Glutamatergic neuron (in vitro differentiated cells): ENCODE measurements at places on chromosomes 12 and 14. TPM values are rescaled to one million over a fixed set of nuclear protein-coding genes. Genes with fewer than 3 reads are reported as not detected.

GRCh38 chr12:125683748-125684381 is 618.6 kb downstream of the AACS start:
- DNase-seq, result peak; percentile 83

DNA sequence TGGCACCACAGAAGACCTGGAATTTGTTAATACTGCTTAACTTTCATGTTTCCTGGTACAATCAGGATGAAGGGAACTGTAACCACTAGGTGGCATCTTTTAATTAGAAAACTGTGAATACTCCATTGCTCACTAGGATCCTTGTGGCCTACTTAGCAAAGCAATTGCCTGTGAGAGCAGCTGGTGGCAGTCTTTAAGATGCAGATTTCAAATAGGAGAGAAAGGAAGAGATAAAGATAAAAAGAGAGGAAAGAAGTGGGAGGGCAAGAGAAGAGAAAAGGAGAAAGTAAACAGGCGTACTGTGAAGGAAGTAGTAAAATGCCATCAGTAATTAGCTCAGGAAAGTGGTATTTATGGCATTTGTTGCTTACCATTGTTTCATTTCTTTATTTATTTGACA is 114.5 kb downstream of the RAD51B start:
- no peak for DNase-seq

- DNase-seq, result no peak
Measured at GRCh38 chr12:116374207-116374606, 96.7 kb upstream of the MED13L start.

DNA sequence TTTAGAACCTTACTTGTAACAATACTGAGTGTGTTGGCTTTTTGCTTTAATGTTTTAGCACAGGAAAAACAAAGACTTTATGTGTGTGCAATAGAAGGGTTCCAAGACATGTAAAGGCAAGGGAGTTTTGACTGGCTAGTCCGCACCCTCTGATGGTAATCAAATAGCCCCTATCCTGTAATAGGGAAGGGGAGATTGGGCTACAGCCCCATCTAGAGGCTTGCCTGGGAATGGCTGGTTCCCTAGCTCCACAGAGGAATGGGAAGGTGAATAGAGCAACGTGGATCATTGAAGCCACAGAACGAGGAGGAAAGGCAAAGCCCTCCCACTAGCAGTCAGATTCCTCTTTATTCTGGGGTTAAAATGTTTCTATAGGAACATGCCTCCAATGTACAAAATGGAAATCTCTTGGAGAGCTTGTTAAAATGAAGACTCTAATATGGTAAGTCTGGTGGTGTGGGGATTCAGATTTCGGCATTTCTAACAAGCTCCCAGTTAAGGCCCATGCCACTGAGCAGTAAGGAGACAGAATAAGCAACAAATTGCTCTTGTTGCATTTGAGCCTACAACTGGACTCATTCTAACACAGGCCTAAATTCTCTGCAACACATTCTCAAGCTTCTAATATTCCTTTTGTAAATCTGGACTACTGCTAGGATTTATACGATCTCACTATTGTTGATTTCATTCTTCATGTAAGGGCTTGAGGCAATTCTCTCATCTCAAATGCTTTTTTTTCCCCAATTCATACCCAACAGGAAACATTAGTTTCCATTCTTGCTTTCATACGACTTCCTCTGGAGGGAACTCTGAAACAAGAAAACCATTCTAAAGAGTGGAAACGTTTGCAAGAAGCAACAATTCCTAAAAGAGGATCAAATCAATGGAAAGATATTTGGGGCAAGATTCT is 57.1 kb downstream of the NIN start:
- peak; percentile 77 for DNase-seq

GRCh38 chr12:10701131-10701681 is 21.9 kb downstream of the YBX3 start:
- no peak for DNase-seq

- peak; percentile 83 for DNase-seq
Measured at GRCh38 chr12:102883204-102883799, 33.7 kb downstream of the PAH start.

GRCh38 chr12:30996752-30997151 is 70.2 kb downstream of the TSPAN11 start:
- DNase-seq, result peak; percentile 22

GRCh38 chr14:63203618-63204406 is 431 bp upstream of the RHOJ start:
- peak; percentile 32 for DNase-seq

DNA sequence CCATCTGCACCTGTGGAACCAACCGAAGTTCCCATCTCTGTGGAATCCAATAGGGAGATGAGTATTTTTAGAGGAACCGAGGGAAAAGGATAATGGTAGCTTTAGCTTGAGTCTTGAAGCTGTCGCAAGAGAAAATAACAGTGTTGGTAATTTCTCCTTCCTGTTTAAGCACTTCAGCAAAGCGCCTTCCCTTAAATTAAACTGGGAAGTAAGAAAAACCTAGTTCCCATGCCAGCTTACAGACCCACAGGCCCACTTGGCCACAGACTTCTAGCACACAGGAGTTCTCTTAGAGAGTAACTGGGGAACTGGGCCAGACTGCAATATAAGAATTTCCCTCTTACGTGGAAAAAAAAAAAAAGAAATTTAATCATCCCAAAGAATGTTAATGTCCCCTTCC is 223.8 kb downstream of the EFCAB11 start:
- no peak for DNase-seq

GRCh38 chr12:119448611-119449131 is 114.1 kb downstream of the CCDC60 start:
- DNase-seq, result no peak

GRCh38 chr14:52563120-52563519 is 10.5 kb downstream of the GPR137C start:
- DNase-seq, result no peak

GRCh38 chr14:77375164-77375950 is 1.5 kb downstream of the TMED8 start:
- DNase-seq, result no peak

GRCh38 chr12:6072302-6072752 is 52.1 kb downstream of the VWF start:
- DNase-seq, result no peak

DNA sequence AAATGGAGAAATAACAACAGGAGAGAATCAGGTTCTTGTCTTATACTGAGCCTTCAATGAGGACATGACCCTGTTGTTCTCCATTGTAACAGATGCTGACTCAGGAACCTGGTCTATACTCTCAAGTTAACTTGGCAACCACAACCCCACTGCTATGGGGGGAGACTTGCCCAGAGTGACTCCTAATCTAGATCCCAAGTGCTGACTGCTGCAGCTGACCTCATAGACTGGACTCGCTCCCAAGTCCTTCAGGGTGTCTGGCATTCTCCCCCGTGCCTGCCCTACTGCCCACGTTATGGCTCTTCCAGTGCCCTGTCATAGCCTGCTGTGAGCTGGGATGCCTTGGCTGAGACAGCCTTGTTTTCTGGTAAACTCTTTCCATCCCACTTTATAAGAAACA is 37.1 kb downstream of the NID2 start:
- no peak for DNase-seq

DNA sequence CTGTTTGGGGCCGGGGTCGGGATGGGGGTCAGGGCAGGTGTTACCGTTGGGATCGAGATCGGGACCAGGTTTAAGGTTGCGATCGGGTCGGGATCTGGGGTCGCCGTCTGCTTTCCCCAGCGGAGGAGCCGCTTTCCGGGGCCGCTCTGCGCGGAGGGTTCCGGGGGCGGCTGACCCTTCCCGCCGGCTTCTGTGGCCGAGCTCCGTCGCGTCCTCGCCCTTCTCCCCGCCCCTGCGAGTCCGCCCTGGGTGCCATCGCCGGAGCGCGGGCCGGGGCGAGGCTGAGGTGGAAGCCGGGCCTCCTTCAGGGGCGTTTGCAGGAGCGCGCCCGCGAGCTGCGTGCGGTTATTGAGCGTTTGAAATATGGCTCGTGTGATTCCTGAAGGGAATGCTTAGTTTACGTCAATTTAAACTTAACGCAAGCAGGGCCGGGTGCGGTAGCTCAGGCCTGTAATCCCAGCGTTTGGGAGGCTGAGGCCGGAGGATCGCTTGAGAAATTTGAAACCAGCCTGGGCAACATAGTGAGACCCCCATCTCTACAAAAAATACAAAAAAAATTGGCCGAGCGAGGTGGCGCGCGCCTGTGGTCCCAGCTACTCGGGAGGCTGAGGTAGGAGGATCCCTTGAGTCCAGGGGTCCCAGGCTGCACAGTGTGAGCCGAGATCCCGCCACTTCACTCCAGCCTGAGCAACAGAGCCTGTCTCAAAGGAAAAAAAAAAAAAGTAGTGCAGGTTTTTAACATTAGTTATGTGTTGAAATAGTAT is 620 bp downstream of the PGAM5 start:
- DNase-seq, result peak; percentile 55

DNA sequence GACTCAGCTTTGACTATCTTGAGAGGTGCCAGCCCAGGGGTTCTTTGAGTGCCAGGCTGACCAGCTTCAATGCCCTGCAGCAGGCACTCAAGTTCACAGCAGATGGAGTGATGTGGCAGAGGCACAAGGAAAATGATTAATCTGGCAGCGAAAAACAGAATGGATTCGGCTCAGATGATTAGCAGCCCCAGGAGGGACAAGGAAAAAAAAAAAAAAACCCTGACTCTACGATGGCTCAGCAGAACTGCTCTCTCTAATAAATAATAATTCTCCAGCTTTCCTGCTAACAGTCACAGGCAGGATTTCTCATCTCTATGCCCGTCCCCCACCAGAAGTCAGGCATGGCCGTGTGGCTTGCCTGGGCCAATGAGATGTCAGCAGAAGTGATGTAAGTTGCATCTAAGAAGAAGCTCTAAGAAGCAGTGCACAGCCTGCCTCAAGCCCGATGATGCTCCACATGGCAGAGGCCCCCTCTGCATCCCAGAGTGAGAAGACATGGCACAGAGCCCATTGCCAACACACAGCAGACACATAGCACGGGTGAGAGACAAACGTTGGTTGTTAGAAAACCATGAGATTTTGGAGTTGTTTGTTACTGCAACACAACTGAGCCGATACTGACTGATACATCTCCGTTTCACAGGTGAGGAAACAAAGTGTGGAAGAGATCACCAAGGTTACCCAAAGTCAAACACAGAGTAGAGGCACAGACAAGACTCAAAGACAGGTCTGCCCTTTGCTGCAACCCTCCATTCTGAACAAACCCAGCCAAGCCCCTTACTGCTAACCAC is 111.0 kb downstream of the SCARB1 start:
- DNase-seq, result no peak

DNA sequence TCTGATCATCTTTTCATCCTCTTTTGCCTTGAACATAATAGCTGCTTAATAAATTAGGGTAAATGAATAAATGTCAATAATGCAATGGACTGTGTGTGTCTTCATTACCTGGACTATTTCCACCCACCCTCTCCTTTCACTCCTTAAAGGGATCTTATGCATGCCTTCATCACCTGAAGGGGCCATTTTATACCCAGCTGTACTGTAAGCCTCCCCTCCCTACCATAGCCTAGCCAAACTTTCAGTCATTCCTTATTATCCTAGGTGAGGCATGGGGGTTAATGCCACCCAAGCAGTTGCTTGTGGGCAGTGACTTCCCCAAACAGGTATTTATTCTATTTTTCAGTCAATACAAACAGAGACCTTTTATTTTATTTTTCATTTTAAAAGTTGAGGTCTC is 127.8 kb upstream of the PARP11 start:
- no peak for DNase-seq

GRCh38 chr14:99129998-99130397 is 142.0 kb downstream of the BCL11B start:
- no peak for DNase-seq

- DNase-seq, result no peak
Measured at GRCh38 chr12:6641131-6641530, 5.4 kb upstream of the LPAR5 start.

- DNase-seq, result no peak
Measured at GRCh38 chr12:119686776-119687175, 18.8 kb downstream of the PRKAB1 start.

DNA sequence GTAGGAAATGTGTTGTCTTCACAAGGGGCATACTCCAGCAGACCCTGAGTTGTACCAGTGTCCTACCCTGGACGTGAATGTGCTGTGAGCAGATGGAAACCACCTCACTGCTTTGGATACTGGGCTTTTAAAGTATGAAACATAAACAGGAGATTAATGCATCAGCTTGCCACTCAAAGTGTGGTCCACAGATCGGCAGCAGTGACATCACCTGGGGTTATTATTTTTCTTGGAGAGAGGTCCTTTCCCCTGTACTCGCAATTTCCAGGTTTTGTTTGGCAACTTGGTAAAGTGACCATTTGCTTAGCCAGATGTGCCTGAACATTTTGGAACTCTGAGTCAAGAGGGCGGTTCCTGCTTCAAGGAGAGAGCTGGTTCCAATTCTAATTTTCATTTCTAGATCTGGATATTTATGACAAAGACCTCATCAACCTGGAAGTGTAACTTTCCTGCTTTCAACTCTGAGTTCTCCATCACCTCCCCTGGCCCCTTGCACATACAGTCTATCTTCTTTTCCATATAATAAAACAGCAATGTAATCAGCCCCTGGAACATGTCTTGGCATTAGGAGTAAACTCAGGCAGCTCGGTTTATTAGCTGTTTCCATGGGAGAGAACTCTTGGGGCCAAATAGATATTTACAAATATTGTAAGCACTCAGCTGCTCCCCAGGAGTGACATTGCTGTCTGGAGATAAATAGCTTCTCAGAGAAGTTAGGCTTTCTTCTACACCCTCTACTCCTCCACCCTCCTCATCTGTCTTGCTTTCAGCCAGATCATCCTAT is 237.0 kb upstream of the TBX3 start:
- DNase-seq, result no peak

DNA sequence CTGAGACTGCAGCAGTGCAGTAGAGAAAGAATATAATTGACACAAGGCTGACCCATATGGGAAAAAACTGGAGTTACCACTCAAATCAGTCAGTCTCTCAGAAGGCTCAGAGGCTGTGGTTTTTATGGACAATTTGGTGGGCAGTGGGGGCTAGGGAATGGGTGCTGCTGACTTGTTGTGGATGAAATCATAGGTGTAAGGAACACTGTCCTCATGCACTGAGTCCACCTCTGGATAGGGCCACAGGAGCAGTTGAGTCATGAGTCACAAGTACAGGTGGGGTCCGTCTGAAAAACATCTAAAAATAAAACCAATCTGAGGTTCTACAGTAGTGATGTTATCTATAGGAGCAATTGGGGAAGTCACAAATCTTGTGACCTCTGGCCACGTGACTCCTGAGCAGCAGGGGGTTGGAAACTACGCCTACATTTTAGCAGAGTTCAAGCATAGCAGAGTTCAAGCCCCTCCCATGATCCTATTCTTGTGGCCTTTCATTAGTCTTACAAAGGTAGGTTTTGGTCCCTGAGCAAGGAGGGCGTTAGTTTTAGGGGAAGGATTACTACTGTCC is 18.1 kb upstream of the SGPP1 start:
- DNase-seq, result no peak

- no peak for DNase-seq
Measured at GRCh38 chr12:19223018-19223417, 93.5 kb downstream of the PLEKHA5 start.

TESPA1 gene
- not detected for total RNA-seq

NTF3 gene
- 5.0 TPM for total RNA-seq

SLC5A8 gene
- total RNA-seq, result not detected

PROX2 gene
- not detected for total RNA-seq

TEX52 gene
- not detected for total RNA-seq
